Renal cortex interstitium (tissue), 15 donors: ENCODE measurements at places on chromosomes 1 and 21. TPM values are rescaled to one million over a fixed set of nuclear protein-coding genes. Genes with fewer than 3 reads are reported as not detected.

Gene S100A7
- polyA plus RNA-seq: 0.65 TPM

Gene PLA2G2A
- polyA plus RNA-seq: not detected

Gene COL11A1
- polyA plus RNA-seq: 7.9 TPM

Gene KRTAP19-1
- polyA plus RNA-seq: not detected

Gene RNU1-4
- not detected for polyA plus RNA-seq

Gene CYP4A11
- polyA plus RNA-seq: 61.9 TPM

Gene NOL9
- 18.5 TPM for polyA plus RNA-seq

Gene CA6
- 0.17 TPM for polyA plus RNA-seq

Gene ITPKB
- 26.3 TPM for polyA plus RNA-seq

Gene NECTIN4
- polyA plus RNA-seq: 3.5 TPM

Gene TNFRSF8
- 0.55 TPM for polyA plus RNA-seq

Gene FAM163A
- polyA plus RNA-seq: 1.0 TPM

Gene TXNIP
- 453 TPM for polyA plus RNA-seq

Gene ADGRB2
- 9.7 TPM for polyA plus RNA-seq

Gene CYP4B1
- polyA plus RNA-seq: 1.4 TPM

Gene FCN3
- 2.6 TPM for polyA plus RNA-seq

Gene FAAH
- polyA plus RNA-seq: 34.7 TPM

Gene ESPN
- polyA plus RNA-seq: 12.4 TPM

Gene TTC39A
- polyA plus RNA-seq: 7.7 TPM

Gene CLDN17
- not detected for polyA plus RNA-seq

Gene OVAAL
- polyA plus RNA-seq: not detected

Gene MMP23B
- 36.3 TPM for polyA plus RNA-seq

Gene ARHGAP30
- 2.1 TPM for polyA plus RNA-seq

Gene GLRX2
- 13.3 TPM for polyA plus RNA-seq

Gene PADI4
- polyA plus RNA-seq: 0.79 TPM

Gene KIF26B
- polyA plus RNA-seq: 39.4 TPM

Gene DNM3
- 5.2 TPM for polyA plus RNA-seq

Gene TSPAN2
- polyA plus RNA-seq: 37.8 TPM

Gene KCNE2
- 0.82 TPM for polyA plus RNA-seq

Gene SLC5A9
- polyA plus RNA-seq: 20.4 TPM

Gene LYPD8
- polyA plus RNA-seq: not detected

Gene PLA2G4A
- polyA plus RNA-seq: 7.5 TPM

Gene LCE1D
- not detected for polyA plus RNA-seq

Gene S100A3
- 0.57 TPM for polyA plus RNA-seq

Gene TNFRSF9
- polyA plus RNA-seq: 0.14 TPM

Gene CFAP45
- 3.0 TPM for polyA plus RNA-seq

Gene HSD3B1
- 0.50 TPM for polyA plus RNA-seq

Gene ACTL8
- polyA plus RNA-seq: not detected

Gene NHLH2
- not detected for polyA plus RNA-seq

Gene MROH7
- polyA plus RNA-seq: 7.5 TPM

Gene FAM177B
- not detected for polyA plus RNA-seq

Gene PGLYRP3
- not detected for polyA plus RNA-seq

Gene CLCNKB
- polyA plus RNA-seq: 38.5 TPM

Gene EDN2
- 0.51 TPM for polyA plus RNA-seq

Gene LAPTM5
- 16.8 TPM for polyA plus RNA-seq

Gene PIAS3
- polyA plus RNA-seq: 54.4 TPM

Gene TSSK3
- 3.6 TPM for polyA plus RNA-seq

Gene C1orf141
- polyA plus RNA-seq: not detected

Gene OR2L5
- not detected for polyA plus RNA-seq

Gene LCE3E
- polyA plus RNA-seq: not detected

Gene HSPA6
- 1.3 TPM for polyA plus RNA-seq

Gene ZMYND12
- 4.3 TPM for polyA plus RNA-seq

Gene STUM
- 1.5 TPM for polyA plus RNA-seq

Gene ADAMTS4
- polyA plus RNA-seq: 0.60 TPM

Gene FGR
- 2.1 TPM for polyA plus RNA-seq

Gene TEDDM1
- 0.21 TPM for polyA plus RNA-seq
